ENCODE measurements at places on chromosomes 7 and 10.
A peak's percentile ranks its signal among the peaks of the same experiment; 100 is the strongest.

DNA sequence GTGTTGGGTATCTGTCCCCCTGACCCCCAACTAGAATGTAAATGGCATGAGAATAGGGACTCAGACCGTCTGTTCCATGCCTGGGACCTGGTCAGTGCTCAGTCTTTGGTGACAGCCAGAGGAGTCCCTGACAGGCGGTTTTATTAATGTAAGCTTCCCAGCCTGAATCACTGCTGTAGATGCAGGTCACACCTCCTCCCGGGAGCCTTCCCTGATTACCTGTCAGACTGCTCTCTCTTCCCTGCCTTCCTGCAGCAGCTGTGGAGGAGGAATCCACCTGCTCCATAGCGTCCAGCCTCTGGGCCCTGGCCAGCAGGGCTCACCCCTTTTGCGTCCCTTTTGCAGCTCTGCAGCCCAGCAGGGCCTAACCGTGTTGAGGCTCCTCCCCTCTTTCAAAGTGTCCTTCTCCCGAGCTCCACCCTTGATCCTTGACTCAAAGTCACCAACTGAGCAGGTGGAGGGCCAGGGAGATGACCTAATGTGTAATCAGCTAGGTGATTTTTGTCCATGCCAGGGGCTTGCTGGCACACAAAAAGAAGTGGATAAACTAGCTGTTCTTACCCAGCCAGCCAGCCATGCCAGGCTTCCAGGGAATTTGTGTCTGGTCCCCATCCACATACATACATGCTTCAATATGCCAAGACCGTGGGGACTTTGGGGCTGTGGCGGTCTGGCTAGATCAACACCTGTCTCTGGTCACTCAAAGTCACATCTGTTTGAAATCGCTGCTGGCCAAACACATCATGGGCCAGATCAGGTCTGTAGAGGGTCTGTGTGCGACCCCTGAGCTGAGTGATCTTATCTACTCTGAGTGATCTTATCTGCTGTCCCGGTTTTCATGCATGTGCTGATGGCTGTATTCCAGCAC lies 195.1 kb downstream of the CCDC3 start:
- DNase-seq: no peak

DNA sequence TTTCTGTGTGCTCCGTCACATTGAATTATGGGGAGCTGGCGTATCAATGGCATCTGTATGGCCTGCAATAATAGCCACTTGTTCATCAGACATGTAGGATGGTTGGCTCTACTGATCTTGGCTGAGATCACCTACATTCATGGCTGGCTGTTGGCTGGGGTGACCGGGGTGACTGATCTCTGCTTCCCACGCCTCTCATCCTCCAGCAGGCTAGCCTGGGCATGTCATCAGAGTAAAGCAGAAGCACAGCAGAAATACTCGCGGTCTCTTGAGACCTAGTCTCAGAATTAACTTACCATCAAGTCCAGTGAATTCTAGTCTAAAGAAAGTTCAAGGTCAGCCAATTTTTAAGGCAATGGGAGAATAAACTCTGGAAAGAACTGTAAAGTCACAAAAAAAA lies 257.7 kb upstream of the GLI3 start:
- no peak for DNase-seq

- no peak for DNase-seq
Measured at GRCh38 chr7:96591159-96591899, 118.3 kb downstream of the SEM1 start.

- peak; percentile 93 for DNase-seq
Measured at GRCh38 chr7:95470452-95470851, 15.3 kb upstream of the ASB4 start.

DNA sequence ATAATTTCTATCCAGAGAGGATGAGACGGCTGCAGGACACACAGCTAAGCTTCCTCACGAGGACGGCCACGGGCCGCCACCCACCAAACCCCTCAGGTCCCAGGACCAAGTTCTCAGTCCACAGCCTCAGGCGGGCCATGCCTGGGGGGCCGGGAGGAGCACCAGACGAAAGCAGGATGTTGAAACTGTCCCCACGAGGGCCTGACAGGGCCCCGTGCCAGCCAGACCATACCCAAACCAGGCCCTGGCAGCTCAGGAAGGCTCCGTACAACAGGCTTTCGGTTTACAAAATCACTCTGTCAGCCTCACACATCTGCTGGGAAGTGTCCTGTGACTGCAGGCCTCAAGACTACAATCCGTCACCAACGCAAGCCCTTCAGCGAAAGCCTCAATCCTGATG lies 14.5 kb downstream of the TUBGCP2 start:
- no peak for DNase-seq

- peak; percentile 39 for DNase-seq
Measured at GRCh38 chr7:49980465-49980864, 112.6 kb downstream of the ZPBP start.
